ENCODE measurements at places on chromosomes 3 and 15.
A peak's percentile ranks its signal among the peaks of the same experiment; 100 is the strongest.

GRCh38 chr15:88177451-88177850, 79.1 kb downstream of the NTRK3 start:
- no peak for DNase-seq

DNA sequence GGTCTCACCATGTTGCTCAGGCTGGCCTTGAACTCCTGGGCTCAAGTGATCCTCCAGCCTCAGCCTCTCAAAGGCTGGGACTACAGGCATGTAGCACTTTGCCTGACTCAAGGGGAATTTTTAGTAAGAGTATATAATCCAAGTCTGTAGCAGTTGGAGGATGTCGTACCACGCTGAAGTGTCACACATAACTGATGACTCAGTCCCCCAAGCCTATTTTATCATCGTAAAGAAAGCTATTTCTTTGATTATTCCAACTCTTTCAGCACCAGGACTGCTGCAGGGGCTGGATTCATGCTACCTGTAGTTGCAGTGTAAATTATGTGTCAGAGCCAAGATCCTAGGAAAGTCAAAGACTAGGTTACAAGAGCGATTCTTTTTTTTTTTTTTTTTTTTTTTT, 1.4 kb upstream of the PRKCI start:
- DNase-seq, result no peak

- DNase-seq, result no peak
Measured at GRCh38 chr15:45048794-45049631, 26.0 kb downstream of the SORD start.

DNA sequence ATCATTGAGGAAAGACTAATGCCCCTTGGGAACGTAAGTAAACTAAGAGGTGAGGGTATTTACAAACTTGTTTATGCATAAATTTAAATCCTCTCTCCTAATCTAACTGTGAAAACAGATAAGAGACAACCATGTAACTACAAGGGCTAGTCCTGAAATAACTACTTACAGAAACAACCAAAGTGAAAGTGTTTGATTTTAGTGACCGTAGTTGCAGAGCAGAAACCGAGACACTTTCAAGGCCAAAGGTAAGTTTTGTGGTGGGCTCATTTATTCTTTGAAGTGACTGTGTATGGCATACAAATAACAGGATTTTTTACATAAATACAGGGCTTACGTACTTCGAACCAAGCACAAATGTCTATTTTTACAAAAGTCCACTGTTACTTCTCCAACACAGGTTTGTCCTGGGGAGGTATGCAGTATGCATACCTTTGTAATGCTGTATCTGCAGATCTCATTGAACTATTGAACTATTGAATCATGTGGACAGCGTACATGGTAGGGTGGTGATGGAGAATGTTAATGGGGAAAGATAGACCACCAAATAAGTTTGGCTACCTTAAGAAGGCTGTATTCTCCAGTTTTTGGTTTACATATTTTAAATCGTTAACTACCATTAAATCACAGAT, 99.6 kb upstream of the RBMS3 start:
- DNase-seq, result no peak

DNA sequence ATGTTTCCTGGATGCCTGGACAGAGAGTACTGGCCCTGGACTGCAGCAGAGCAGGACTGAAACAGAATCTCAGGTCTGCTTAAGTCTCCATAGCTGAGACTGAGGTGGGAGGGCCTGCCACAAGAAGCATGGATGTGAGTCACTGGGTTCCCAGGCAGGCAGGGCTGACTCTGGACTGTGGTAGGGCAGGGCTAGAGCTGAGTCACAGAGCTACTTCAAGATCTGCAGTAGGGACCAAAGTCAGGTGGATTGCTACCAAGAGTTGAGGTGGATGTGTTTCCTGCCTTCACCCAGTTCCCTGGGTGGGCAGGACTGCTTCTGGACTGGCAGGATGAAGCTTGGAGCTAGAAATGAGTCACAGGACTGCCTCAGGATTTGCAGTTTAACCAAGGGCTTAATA, 282.9 kb downstream of the AGBL1 start:
- DNase-seq, result peak; percentile 34

GRCh38 chr3:71152892-71153265, 430.6 kb downstream of the FOXP1 start:
- peak; percentile 70 for DNase-seq

DNA sequence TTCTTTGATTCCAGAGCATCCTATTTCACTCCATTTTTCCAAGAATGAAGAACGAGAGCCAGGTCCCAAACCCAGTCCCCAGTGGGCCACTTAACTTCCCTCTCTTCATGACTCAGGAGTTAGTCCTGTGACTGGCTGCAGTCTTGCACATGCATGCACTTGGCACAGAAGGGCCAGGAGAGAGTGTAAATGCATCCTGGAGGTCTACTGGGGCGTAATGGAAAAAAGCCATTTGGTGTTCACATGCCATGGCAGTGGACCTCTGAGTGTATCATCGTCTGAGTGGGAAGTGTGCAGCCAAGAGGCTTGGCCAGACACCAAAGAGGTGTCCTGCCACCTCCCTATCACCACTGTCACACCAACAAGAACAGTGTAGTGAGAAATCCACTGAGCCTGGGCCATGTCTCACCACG, 15.1 kb upstream of the RFTN1 start:
- DNase-seq, result no peak
